ENCODE measurements at places on chromosomes 2 and 18.
A peak's percentile ranks its signal among the peaks of the same experiment; 100 is the strongest.

DNA sequence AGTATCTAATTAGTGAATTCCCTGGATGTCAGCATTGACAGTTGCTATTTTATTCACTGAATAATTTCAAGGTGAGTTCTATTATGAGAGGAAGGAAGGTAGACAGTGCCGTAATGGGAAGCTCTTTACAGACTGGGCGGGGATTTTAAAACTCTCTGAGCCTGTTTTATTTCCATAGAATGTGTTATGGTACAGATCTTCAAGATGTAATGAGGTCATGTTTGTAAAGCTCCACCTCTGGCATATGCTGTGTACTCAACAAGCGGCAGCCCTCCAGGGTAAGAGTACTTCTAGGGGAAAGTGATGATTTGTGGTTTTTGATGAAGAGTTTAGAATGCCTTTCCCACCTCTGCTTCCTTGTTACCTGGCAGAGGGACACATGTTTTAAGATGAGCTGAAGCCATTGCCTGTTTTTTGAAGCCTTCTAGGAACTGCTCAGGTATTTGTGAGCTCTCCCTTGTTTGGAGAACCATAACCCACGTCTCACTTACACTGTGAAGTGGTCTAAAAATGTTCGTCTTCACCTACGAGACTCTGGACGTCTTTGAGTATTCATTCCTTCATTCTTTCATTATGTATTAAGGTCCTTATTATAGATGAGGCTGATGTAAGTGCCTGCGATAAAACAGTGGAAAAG lies 251.2 kb downstream of the PTGR3 start:
- DNase-seq: no peak

GRCh38 chr2:161332371-161332967 lies 24.2 kb downstream of the PSMD14 start:
- no peak for DNase-seq

GRCh38 chr18:39611381-39612100 lies 2045.9 kb upstream of the CELF4 start:
- no peak for DNase-seq

DNA sequence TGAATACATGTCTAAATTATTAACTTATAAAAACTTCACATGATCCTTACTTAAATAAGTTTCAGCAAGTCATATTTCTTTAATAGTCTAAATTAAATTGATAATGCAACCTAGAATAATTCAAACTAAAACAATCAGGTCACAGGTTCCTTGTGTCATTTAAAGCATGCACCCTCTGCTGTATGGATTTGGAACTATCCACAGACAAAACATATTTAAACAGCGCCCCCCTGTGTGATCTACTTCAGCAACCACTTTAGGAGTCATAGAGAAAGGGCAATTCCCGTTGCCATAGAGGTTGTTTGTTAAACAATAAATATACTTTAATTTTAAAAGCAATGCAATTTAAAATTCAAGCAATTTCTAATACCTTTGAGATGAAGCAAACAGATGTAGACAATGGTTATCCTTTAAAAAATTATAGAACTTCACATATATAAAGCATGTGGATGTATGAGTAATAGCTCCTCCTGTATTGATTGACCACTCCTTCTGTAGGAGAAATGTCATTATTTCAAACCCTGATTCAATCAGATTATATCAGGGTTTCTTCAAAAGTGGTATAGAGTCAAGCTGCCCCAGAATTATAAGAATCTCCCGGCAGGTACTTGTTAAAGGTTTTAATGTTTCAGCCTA lies 21.2 kb downstream of the GRB14 start:
- DNase-seq: peak; percentile 35

GRCh38 chr2:96806468-96807126 lies 9.5 kb upstream of the CNNM3 start:
- DNase-seq: no peak

DNA sequence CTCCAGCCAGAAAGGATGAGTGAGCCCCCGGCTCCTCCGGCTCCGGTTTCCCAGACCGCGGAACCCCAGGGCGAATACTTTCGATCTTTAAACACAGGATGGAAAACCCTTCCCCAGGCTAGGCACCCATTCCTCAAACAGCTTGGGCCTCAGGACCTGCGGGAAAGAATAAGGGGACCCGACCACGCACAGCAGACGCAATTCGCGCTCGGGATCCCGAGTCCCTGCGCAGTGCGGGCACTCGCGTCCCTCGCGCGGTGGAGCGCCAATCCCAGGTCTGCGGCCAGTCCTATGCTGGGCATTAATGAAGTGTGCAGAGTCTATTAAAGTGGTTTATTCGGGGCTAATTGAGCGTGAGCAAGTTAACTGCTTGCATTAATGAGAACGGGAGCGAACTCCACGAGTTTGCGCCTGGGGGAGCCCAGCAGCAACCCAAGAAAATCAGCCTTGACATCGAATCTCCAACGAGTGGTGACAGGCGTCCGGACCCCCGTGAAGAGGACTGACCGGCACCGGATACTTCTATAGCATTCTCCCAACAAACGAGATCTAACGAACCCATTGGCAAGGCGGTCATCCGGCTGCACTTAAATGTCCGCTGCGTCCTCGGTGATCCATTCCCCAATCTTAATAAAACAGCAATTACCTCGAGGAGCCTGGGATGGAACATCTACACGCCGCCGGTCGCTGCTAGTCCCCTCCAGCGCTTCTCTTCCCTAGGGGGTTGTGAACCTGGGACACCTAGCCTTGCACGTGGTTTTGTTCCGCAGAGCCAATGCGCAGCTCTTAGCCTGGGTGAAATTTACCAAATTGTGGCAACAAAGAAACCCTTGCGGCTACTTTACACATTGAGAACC lies 1.6 kb downstream of the OSR1 start:
- DNase-seq: peak; percentile 45

DNA sequence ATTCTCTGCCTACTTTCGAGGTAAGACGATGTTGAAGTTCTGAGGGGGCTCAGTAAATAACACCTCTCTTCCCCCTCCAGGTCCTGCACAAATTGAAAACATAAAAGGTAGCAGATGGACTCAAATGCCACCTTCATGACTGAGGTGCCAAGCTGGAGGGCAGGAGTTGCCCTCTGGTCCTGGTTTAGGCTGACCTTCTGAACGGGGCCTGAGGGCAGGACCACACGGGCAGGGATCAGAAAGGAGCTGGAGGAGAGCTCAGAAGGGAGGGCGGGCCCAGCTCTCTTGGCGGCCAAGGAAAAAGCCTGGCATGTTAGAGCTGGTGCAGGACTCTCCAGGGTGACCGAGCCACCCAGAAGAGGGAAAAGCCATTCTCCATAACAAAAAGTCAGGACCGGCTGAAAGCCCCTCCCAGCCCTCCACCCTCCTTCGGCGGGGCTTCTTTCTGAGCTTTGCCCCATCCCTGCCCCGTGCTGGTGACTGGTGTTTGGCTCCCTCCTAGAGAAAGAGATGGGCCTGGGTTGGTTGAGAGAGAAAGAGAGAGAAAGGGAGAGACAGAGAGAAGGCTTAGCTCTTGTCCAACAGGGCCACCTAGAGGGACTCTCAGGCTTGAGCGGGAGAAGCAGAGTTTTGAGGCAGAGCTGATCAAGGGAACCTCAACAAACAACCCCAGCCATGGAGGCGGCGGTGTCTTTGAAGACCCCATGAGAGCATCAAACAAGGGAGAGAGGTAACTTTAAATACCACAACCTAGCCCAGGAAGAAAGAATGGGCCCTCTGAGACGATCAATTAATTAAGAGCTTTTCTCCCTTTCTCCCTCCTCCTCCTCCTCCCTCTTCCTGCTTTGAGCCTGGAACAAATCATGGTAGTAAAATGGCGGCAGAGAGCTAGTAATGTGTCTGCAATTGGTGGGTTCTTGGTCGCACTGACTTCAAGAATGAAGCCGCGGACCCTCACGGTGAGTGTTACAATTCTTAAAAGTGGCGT lies 50.8 kb downstream of the WIPF1 start:
- DNase-seq: no peak

- no peak for DNase-seq
These were observed 27.3 kb upstream of the ITGB6 start for GRCh38 chr2:160227293-160227915.

DNA sequence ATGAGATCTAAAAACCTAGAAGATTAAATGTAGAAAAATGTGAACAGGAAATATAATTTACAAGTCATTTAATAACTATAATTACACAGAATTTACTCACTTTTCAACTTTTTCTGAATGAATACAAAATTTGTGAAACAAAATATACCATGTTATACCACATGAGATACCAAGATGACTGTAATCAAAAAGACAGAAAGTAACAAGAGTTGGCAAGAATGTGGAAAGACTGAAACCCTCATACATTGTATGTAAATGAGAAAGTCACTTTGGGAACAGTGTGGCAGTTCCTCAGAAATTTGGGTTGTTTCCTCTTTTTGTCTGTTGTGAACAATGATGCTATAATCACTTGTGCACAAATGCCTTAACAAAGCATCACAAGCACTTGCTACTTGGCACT lies 145.4 kb upstream of the ZNF804A start:
- DNase-seq: no peak

DNA sequence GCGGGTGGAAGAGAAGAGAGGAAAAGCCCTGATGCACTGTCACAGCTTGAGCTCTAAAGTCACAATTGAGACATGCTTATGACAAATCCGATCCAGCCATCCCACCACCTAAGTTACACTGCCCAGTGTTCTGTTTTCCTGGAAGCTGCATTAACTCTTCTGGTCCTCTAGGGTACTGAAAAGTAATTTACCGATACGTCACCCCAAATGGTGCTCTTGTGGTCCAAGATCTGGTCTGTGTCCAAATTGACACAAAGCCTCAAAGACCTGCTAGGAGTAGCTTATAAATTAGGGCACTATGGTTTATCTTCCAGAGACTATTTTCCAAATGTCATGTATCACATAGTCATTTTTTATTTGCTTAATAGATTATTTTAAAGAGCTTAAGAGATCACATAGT lies 186.7 kb upstream of the ETAA1 start:
- no peak for DNase-seq

All from nephron progenitor cell (in vitro differentiated cells).